Hematopoietic multipotent progenitor cell (in vitro differentiated cells): ENCODE measurements at places on chromosomes 2 and 18. TPM values are rescaled to one million over a fixed set of nuclear protein-coding genes. Genes with fewer than 3 reads are reported as not detected.

- peak; percentile 76 for DNase-seq
These were observed at the start of gene RAB27B for GRCh38 chr18:54828281-54828881. RAB27B (plus strand) TSS chr18:54828477; CDS start chr18:54877586, 49,109 bp downstream.

DNA sequence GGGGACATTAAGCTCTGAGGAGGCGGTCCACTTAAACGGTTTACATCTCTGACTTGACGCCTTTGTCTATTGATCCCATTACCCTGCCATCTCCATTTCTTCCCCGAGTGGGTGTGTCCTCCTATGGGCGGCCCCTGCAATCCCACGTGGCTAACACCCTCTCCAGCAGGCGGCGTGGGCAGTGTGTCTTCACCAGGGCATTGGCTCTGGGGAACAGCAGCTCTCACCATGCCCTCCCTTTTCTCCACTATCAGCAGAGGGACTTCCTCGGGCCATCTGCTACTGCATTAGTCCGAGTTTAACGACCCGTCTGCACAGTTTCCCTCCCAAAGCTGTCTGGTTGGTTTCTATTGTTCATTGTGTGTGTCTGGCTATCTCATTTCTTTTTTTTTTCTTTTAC is 511.9 kb upstream of the NRP2 start:
- DNase-seq = no peak

Gene EML6
- 2.7 TPM for total RNA-seq

Gene CPLX4
- total RNA-seq = not detected

Gene SDC1
- total RNA-seq = 0.27 TPM

DNA sequence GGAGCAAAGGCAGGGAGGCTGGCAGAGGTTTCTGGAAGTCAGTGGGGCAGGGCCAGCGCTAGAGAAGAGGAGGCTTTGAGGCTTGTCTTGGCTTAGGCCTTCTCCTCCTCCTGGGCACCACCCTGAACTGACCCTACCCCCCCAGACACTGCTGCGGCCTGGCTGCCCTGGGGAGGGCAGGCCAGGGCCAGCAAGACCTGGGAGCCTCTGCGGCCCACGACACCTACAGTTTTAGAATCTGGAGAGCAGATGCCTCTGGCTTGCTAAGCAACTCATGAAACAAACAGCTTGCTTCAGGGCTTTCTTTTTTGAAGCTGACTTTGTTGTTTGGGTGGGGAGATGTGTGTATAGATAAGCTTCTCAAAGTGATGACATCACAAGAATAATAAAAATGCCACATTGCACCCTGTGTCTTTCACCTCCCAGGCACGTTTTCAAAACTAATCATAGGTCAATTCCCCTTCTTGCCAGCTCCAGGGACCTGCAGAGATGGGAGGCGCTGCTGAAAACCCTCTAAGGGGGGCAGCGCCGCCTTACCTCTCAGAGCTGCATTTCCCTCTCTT is 46.2 kb upstream of the SMAD7 start:
- peak; percentile 35 for DNase-seq

GRCh38 chr18:60664736-60665135 is 292.2 kb upstream of the MC4R start:
- no peak for DNase-seq
